ENCODE measurements at places on chromosomes 4 and X.

DNA sequence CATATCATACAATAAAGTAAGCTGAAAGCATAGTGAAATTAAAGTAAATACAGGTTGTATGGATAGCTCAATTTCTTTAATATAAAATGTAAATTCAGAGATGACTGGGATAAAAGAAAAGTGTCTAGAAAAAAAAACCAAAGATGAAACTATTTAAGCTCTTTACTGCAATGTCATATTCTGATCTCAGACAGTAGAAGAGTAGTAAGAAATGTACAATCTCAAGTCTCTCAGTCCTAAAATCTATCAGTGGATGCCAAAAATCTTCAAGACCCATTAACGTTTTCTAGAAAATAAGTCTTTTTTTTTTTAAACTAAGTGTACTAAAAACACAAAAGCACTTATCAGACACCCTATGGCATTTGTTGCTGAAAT, 13.8 kb downstream of the MGARP start:
- no peak for DNase-seq

GRCh38 chrX:68870357-68870756, 41.5 kb downstream of the EFNB1 start:
- no peak for DNase-seq

DNA sequence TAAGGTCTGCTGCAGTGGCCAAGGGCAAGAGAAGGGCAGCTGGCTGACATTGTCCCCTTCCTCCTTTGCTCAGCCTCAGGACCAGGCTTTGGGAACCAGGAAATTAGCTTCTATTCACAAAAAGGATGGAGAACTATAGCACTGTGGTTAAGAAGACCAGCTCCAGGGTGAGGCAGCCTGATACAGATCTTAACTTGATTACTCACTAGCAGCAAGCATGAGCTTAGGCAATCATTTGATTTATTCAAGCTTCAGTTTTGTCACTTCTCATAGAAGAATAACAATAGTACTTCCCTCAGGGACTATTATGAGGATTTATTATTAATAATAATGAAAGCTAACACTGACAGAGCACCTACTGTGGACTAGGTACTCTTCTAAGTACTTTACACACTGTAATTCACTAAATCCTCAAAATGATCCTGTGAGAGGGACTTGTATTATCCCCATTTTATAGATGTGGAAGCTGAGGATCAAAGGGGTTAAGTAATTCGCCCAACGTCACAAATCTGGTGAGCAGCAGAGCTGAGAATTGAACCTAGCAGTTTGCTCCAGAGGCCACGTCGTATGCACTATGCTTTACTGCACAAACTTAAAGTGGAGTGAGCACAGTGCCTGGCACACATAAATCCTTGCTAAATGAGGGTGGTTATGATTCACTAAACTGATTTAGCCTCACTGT, 130.4 kb upstream of the PAK3 start:
- no peak for DNase-seq

GRCh38 chrX:80513625-80514024, 93.4 kb downstream of the TENT5D start:
- DNase-seq: no peak

DNA sequence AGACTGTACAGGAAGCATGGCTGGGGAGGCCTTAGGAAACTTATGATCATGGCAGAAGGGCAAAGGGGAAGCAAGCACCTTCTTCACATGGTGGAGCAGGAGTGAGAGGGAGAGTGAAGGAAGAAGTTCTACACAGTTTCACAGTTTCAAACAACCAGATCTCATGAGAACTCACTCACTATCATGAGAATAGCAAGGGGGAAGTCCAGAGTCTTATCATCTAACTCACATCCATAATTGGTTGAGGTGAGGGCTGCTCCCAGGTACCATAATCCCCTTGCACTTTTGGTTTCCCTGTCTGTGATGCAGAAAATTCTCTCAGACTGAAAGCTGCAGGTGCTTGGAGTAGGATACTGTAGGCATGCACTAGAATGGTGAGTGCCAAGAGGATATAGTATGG, 233.8 kb upstream of the CPEB2 start:
- DNase-seq: no peak

DNA sequence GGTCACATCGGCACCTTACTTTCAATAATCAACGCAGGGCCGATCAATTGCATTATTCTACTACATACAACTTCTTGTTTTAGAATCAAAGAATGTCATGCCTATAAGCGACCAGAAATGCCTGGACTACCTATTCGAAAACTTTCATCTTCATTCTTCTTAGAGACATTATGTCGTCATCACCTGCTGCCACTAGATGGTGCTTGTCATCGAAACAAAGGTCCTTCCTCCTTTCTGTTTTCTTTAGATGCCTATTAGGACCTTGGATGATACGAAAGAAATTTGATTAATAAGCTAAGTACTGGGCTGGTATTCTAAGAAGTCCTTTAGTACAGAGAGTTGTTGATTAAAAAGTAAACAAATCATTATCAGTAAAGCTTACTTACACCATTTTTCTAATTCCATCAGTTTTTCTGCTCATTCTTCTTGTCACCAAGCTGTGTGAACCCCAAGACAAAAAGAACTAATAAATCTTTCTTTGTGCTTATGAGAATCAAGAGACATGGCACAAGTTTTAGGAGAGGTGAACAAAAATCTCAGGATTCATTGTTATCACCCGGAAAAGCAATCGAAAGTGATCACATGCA, 154.5 kb upstream of the SLC4A4 start:
- DNase-seq: peak; percentile 23

DNA sequence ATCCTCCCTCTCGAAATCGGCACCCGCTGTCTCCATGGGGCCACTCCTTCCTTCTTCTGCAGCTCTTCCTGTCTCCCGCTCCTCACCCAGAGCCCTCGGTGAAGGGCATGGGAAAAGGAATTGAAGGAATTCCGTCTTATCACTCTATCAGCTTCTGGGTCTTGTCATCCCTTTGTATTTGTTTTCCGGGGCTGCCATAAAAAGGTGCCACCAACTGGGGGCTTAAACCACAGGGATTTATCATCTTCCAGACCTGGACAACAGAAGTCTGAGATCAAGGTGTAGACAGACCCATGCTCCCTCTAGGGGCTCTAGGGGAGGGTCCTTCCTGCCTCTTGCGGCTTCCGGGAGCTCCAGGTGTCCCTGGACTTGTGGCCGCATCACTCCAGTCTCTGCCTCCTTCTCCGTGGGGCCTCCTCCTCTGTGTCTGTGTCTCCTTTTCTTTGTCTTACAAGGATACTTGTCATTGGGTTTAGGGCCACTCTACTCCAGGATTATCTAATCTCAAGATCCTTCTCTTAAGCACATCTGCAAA, 24.0 kb downstream of the CD99 start:
- no peak for DNase-seq

DNA sequence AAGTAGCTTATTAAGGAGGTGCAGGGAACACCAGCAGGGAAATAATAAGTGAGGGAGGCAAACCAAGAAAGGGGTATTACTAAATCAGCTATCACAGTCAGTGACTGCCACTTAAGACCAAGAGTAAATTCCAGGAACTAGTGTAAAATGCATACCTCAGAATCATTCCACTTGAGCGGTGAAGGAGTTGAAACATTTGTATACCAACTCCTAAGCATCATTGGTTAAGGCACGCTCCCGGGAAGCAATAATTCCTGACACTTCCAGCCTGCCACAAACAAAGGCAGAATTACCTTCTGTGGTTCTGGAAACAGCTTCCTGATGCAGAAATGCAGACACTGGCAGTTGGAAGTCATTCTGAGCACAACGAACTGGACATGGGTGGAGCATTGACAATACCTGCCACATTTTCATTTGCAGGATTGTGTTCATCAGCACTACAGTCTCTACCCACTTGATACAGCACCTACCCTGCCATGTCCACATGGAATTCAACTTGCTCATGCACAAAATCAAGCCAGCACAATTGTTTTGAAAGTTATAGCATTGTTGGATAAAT, 82.1 kb downstream of the PPP1R2C start:
- no peak for DNase-seq

GRCh38 chrX:109585488-109585887, 39.5 kb downstream of the KCNE5 start:
- DNase-seq: no peak

DNA sequence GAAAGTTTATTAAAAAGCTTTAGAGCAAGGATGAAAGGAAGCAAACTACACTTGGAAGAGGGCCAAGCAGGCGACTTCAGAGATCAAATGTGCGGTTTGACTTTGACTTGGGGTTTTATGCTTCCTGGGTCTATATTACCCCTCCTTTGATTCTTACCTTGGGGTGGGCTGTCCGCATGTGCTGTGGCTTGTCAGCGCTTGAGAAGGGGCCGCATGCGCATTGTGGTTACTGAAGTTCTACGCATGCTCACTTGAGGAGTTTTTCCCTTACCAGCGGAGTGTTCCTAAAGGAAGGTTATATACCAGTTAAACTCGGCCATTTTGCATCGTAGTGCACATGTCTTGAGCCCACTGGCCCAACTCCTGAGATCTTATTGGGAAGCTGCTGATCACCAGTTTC, 9.9 kb downstream of the ZNF157 start:
- DNase-seq: peak; percentile 51

DNA sequence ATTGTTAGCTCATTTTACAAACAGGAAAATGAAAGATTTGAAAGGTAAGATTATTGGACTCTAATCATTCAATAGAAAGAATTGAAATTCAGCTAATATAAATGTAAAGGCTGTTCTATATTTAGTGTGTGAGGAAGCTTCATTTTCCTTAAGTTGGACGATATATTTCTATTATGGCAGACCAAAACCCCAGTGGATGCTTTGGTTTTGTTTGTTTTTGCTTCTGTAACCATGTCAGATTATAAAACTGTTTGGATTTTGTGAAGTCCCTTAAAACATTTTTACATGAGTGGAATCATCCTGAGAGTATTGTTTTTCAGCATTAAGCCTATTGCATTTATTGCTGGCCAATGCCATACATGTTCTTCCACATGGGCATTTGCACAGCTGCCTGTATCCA, 110.2 kb upstream of the ENPEP start:
- no peak for DNase-seq

- no peak for DNase-seq
Observed at GRCh38 chr4:172390331-172390730, 577.1 kb downstream of the GALNTL6 start.

- no peak for DNase-seq
Observed at GRCh38 chr4:2812612-2813354, 19.9 kb downstream of the SH3BP2 start.

DNA sequence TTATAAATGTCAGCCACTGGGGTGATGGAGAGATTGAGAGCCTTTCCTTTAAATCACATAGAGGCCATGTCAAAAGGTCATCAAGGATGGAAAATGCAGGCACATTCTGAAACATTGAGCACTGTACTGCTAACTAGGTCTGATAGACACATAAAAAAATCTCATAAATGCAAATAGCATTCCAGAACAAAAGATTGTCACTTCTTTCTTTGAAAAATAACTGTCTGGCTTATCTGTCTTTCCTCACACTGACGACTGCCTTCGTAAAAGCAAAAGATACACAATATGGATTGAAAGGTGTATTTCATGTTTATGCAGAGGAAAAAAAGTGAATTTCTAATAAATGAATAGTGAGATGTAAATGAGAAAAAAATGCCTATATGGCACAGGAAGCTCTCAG, 59.9 kb downstream of the PABPC4L start:
- no peak for DNase-seq

DNA sequence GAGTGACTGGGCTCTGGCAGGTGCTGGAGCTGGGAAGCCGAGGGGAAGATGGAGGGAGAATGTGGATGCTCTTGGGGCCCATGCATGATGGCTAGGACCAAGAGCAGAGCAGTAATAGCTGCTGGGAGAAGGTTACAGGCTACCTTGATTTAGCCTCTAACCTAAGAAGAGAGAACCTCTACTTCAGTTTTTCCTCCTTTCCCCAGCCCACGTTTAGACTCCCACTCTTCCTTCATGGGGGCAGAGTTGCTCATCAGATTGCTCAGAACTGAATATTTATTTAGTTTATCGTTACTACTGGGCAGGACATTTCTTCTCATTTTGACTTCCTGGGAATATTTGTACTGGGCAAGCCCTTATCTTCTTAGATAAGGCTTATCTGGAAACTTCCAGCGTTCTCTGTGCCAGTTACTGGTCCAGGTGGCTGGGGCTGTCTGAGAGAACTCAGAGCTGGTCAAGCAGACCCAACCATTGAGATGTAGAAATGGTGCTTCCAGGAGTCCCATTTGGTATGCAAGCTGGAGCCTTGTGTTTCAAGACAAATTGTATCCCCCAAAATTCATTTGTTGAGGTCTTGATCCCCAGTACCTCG, 442.9 kb upstream of the BOD1L1 start:
- no peak for DNase-seq

DNA sequence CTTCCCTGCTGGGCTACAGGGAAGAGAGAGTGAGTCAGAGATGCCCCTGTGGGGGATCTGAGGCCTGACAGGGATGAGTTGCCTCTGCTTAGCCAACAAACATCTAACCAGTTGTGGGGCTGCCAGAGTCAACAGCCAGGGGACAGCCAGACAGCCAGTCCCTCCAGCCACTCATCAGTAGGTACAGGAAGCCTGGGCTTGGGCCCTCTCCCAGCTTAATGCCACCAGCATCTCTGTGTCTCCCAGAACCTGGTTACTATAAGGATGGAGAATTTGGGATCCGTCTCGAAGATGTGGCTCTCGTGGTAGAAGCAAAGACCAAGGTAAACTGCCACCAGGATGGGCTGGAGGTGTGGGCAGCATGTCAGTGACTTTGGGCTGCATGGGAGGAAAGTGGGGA, 17.3 kb upstream of the SASH3 start:
- no peak for DNase-seq

- no peak for DNase-seq
Observed at GRCh38 chr4:15385515-15385914, 42.3 kb upstream of the C1QTNF7 start.

GRCh38 chrX:109393859-109394258, 88.0 kb downstream of the GUCY2F start:
- no peak for DNase-seq

GRCh38 chr4:145011636-145012035, 86.4 kb downstream of the ANAPC10 start:
- no peak for DNase-seq

DNA sequence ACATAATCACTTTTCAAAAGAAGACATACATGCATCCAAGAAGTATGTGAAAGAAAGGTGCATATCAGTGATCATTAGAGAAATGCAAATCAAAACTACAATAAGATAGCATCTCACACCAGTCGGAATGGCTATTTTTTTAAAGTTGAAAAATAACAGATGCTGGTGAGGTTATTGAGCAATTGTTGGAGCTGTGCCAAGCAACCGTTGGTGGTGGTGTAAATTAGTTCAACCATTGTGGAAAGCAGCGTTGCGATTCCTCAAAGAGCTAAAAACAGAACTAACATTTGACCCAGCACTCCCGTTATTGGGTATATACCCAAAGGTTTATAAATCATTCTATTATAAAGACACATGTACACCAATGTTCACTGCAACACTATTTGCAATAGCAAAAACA, 14.2 kb downstream of the COX7B2 start:
- no peak for DNase-seq
